ENCODE measurements at places on chromosomes 6 and 20. TPM values are rescaled to one million over a fixed set of nuclear protein-coding genes. Genes with fewer than 3 reads are reported as not detected.
A peak's percentile ranks its signal among the peaks of the same experiment; 100 is the strongest.

Gene GGT7
- 13.1 TPM for total RNA-seq

DNA sequence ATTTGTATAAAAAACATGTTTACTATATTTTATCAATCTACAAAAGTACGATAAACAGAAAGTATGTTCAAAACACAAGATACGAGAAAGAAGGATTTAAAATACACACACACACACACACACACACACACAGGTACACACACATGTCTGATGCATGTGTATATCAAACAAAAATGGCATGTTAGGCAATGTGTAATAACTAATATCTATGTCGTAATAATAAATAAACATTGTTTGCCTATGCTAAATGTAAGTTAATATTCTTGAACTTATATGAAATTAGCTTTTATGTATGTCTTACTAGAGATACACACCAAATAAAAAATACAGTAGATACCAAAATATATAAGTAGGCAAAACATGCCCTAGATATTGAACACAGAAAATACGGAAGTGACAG is 894.9 kb downstream of the EYS start:
- no peak for DNase-seq

- no peak for DNase-seq
Observed at GRCh38 chr6:56002336-56002735, 126.9 kb upstream of the BMP5 start.

GRCh38 chr6:117547688-117548621 is 54.4 kb downstream of the GOPC start:
- peak; percentile 77 for DNase-seq

Gene MUCL3
- total RNA-seq, result not detected

DNA sequence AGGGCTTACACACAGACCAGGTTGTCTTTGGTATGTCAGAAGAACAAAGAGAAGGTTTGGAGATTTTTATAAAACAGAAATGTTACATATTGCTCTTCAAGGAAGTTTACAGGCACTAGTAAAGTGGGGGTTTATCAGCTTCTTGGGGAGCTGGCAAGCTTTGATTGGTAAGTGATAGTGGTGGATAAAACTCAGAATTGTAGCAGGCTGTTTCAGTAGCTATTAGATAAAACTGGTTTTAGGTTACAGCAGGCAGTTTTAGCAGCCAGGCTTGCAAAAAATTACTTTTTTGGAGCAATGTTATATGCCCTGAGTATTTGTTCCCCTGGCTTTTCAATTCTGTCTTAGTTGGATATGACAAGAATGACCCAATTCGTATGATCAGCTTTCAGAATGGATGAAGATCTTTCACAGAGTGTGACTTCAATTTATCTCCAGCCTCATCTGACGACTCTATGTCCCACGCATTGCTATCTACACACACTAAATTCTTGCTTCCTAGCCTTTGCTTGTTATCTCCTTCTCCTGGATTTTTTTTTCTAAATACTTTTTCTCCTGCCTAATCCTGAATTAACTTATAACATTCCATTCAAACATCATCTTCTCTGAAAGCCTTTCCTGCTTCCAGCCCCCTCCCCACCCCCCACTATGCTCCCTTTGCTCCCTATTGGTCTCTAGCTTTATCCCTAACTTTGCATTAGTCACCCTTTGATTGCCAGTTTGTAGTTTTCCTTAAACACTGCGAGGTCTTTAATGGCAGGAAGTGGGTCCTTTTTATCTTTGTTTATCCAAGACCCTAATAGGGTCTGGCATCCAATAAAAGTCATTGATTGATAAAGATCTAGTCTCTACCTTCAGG is 1.0 kb upstream of the TOMM34 start:
- DNase-seq, result no peak

DNA sequence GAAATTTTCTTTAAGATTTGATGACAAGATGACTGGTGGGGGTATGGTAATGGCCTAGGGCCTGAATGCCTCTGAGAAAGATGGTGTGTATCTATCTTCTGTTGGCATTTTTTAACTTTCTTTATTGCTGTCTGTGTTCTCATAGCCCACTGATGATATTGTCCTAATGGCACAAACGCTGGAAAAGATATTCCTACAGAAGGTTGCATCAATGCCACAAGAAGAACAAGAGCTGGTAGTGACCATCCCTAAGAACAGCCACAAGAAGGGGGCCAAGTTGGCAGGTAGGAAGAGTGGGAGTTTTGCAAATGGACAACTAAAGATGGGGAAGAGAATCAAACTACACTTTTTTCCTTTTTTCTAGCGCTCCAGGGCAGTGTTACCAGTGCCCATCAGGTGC is 7.5 kb downstream of the BRD2 start:
- no peak for DNase-seq

GRCh38 chr6:167650730-167651317 is 175.9 kb upstream of the AFDN start:
- DNase-seq, result no peak

DNA sequence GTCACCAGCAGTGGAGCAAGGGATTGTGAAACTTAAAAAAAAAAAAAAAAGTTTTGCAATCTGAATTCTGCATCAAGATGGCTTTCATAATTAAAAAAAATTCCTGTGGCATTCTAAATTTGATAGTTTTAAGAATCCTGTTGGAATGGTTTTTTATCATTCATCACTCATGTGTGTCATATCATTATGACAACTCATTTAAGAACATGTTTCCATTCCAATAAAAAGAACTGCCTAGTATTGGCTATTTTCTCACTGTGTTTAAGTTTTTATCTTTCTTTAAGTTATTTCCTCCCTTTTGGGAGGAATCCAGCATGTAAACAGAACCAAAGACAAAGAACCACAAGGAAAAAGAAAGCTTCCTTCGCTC is 26.2 kb upstream of the RHAG start:
- no peak for DNase-seq

GRCh38 chr6:109224107-109224875 is 129.0 kb downstream of the CEP57L1 start:
- DNase-seq, result peak; percentile 23

Gene PLA2G7
- total RNA-seq, result not detected

Data from gastrocnemius medialis (tissue), 4 donors.